ENCODE measurements at places on chromosomes 2 and 18.

DNA sequence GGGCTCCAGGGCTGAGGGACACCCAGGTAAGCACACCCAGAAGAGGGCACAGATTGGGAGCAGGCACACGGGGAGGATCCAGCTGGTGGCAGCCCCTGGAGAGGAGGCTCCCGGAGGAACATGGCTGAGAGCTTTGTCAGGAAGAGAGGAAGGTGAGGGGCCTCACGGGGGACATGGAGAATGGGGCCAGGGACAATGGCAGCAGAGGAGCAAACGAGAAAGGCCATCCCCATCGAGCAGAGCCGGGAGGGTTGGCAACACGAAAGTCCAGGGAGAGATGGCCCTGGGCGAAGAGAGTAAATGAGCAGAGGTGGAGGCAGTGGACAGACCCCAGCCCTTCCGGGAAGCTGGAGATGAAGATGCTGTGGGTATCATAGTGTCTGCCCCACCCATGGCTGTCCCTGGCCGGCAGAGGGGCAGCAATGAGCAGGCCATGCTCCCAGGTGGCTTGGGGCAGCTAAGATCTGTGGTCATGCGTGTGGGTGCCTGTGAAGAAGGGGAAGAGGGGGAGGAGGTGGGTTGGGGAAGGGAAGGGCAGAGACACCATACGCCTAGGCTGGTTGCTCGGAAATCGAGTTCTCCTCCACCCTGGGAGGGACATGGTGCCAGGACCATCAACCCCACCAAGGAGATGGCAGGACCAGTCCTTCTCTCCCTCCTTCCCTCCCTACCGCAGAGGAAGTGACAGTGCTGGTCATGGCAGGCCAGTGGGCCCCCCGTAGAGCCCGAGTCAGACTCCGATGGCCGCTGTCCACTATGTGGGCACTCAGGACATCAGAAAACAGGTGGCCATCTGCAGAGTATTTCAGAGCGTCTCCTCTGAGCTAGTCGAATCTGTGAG is 191.7 kb downstream of the NDUFA10 start:
- DNase-seq, result no peak

DNA sequence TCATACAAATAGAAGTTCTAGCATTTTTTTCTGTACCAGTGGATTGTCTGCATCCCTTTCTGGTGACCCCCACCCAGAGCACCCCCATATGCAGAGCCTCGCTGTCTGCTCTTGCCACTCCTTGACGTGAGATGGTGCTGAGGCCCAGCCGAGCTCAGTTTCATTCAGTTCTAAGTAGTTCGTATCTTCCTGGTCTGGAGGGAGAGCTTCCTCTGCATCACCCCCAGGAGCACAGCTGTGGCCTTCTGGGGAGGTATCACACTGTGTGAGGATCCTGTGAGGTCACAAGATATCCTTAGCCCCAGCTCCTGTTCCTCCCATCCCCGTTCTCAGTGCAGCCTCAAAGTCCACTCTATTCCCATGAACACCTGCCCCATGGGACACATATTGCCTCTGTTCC is 132.7 kb downstream of the PTGR3 start:
- DNase-seq, result no peak

- DNase-seq, result no peak
Observed at GRCh38 chr2:24883946-24884345, 36.1 kb downstream of the ADCY3 start.

GRCh38 chr18:70506511-70506910 is 217.7 kb downstream of the SOCS6 start:
- DNase-seq, result no peak

- DNase-seq, result peak; percentile 96
Observed at GRCh38 chr18:12015416-12016062, 34.2 kb downstream of the IMPA2 start.

- DNase-seq, result peak; percentile 91
Observed at GRCh38 chr18:54961016-54961423, 1.8 kb upstream of the CCDC68 start.

DNA sequence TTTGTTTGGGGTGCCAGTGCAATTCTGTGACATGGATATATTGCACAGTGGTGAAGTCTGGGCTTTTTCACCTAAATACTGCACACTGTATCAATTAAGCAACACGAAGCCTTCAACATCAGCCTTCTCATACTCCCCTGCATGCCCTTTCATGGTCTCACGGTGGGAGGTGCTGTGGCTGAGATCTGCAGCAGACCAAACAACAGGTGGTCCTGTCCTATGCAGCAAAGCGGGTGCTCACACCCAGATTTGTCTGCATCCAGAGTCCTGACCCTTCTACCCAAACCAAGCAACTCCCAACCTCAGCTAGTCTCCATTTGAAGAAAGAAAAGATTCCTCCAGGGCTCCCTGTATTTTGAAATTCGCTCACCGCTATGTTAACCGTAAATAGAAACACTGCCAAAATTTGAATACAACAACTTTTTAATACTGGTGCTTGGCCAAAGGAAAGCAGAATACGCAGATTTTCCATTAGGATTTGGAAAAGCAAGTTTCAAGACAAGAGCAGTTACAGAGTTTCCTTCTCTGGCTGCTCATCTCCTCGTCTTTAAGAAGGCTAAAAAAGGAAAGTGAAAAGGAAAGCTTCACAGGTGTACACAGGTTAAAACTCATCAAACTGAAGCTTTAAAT is 34.9 kb downstream of the FAM168B start:
- no peak for DNase-seq

- DNase-seq, result no peak
Observed at GRCh38 chr2:83595121-83595690, 863.9 kb downstream of the SUCLG1 start.

GRCh38 chr2:218271487-218271797 is 1.1 kb downstream of the PNKD start:
- DNase-seq, result no peak

- DNase-seq, result peak; percentile 60
Observed at GRCh38 chr2:31170071-31170698, 31.9 kb upstream of the GALNT14 start.

DNA sequence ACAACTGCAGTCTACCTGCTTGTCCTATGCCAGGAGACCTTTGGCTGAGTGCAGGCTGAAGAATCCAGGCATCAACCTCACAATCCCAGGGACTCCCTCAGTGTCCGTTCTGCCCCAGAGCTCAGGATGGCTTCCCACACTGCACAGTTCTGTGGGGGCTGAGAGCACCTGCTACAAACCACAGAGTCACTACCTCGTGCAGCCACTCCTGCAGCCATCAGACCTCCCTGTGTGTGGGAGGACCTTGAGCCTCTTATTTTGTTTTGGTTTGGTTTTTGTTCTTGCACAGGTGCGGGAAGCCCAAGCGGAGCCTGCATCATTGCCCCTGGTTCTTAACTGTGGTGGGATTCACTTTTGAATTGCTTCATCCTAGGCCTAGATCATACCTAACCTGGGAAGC is 31.0 kb downstream of the NAT8 start:
- DNase-seq, result no peak

GRCh38 chr18:79465392-79465991 is 69.8 kb downstream of the NFATC1 start:
- DNase-seq, result no peak

- peak; percentile 2 for DNase-seq
Observed at GRCh38 chr2:240511351-240512108, 46.3 kb downstream of the ANKMY1 start.

DNA sequence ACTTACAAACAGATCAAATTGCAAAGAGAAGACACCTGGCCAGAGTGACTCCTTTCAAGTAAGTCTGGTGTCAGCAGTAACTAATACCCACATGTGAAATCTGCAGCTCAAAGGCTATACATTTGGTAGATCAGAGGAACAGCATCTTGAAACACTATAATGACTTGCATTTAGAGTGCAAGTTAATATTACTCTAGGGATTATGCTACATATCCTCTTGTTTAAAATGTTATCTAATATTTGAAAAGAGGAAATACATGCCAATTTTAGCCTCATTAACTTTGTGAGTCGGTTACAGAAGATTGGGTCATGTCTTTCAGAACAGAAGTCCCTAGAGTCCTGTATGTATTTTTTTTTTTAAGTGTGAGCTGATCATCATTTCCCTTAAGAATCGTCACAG is 15.2 kb downstream of the LANCL1 start:
- DNase-seq, result no peak

DNA sequence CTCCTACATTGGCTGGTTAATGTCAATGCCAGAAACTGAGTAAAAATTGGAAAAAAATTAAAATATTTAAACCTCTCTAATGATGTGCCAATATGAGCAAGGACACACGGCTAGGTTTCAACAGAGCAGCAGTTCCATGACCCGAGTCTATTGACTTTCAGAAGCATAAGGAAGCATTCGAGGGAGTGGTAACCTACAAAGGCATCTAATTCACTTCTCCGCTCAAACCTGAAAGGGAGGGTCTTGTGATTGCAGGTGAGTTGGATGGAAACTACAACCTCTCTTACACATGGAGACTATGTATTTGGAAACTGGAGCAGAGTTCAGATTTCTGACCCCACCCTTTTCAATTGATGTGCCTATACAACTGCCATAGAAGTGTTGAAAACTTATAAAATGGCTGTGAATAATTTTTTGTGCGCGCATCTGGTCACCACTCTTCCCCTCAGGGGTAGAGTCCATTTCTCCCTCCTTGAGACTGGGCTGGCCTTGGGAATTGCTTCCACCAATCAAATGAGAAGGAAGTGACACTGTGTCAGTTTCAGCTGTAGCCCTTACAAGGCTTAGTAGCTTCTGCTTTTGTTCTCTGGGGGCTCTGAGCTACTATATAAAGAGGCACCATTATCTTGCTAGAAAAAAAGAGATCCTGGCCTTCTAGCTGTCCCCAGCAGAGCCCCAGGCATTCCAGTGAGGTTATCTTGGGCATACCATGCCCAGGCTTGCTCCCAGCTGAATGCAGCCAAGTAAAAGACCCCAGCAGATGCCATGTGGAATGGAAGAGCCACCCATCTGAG is 278.0 kb downstream of the EPHA4 start:
- DNase-seq, result no peak

DNA sequence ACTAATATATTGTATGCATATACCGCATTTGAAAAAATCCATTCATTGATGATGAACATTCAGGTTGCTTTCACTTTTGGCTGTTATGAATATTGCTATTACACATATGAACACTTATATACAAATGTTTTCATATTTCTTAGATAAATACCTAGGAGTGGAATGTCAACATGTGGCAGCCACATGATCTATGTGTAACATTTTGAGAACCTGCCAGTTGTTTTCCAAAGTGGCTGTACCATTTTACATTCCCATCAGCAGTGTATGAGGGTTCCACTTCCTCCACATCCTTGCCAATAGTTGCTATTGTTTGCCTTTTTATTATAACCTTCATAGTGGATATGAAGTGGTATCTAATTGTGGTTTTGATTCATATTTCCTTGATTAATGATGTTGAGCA is 40.5 kb downstream of the CCDC85A start:
- DNase-seq, result no peak

- no peak for DNase-seq
Observed at GRCh38 chr2:236075802-236076201, 92.4 kb downstream of the GBX2 start.

DNA sequence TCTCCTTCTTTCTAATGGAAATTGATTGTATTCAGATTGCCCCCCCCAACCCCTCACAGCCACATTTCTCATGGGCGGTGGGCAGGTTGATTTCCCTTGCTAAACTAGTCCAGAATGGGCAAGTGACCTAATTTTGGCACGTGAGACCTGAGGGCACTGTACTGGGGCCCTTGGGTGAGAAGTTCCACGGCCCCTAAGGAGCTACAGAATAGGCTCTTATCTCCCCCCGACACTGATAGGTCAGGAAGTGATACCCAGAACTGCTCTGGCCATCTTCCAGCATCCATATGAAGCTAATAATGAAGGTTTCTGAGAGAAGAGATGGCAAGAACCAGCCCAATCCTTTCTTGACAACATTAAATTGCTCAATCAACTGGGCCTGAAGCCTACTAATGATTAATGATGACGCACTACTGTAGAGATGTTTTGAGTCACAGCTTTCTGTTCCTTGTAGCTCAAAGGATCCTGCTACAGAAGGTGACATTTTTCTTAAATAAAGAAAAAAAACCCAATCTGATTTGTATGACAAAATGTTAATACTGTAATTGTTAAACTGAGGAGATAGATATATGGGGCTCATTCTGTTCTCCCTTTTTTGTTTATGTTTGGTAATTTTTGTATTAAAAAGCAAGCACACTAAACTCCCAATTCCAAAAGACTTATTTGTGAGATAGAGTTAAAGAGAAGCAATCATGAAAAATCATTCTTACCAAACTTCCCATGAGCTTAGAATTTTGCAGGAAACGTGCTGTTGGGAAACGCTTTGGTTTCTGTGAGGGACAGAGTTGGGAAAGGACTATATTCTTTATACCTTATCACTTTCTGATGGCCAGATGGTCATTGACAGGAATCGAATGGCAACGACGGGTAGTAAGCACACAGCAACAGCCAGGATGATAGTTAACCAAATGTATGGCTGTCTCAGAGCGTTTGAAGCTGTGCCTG is 28.2 kb upstream of the NARS1 start:
- DNase-seq, result no peak

- DNase-seq, result peak; percentile 56
Observed at GRCh38 chr18:35936951-35937350, 35.5 kb upstream of the RMP24 start.

DNA sequence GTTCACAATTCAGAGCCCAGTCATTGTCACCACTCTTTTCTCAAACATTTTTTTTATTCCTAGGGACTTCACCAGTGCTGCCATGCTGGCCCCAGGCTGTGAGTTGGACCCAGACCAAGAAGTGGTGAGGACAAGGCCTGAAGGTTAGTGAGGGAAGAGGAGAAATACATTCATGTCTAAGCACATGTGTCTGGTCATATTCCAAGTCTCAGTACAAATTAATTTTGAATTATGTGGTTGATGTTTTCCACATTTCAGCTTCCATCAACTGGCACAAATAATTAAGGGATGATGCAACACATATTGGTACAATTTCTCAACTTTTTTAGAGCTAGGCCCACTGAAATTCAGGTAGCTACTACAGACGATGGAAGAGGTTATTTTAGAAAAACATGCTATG is 106.6 kb upstream of the UPP2 start:
- DNase-seq, result no peak

- DNase-seq, result no peak
Observed at GRCh38 chr2:84880645-84881521, at the start of gene TRABD2A. TRABD2A (minus strand) TSS chr2:84881084; CDS start chr2:84881039, 45 bp downstream.

DNA sequence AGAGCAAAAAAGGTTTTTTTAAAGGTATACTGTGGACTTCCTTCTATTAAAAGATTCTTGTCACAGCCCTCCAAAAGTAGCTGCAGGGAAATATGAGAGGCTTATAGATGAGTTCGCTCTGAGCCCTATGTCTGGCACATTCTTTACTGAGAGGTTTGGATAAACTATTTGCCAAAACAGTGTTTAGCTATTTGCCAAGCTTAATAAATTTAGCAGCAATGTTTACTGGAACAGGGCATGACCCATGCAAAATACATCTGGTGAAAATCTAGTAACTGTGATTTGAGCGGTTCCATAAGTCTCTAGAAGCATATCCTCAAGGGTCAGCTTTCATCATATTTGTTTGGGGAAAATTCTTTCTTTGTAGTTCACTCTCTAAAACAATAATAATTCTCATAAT is 1696.7 kb upstream of the PIK3C3 start:
- no peak for DNase-seq
